Foreskin keratinocyte (primary cell): ENCODE measurements at places on chromosomes 3 and 15. TPM values are rescaled to one million over a fixed set of nuclear protein-coding genes. Genes with fewer than 3 reads are reported as not detected.

- DNase-seq = peak; percentile 12
Observed at GRCh38 chr3:112568642-112569041, 6.8 kb downstream of the SLC35A5 start.

GRCh38 chr15:77862651-77863104 is 214.8 kb downstream of the TBC1D2B start:
- no peak for DNase-seq

DLL4 gene
- not detected in 2 replicates for total RNA-seq

DNA sequence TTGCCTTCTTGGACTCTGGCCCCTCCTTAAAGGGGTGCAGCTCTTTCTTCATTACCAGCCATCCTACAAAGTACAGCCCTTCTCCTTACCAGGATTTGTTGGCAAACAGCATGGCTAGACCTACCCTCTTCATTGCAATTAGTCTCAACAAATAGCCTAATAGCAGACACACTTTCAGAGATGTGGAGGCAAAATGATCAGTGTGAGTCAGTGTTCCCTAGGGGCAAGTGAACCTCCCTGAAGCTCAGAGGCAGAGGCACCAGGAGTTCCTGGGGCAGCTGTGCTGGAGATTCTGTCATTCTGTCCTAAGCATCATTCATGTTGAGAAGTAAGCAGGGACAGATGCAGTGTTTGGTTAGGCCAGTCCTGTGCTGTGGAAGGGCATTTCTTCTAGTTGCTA is 14.6 kb upstream of the MECOM start:
- DNase-seq = no peak

DNA sequence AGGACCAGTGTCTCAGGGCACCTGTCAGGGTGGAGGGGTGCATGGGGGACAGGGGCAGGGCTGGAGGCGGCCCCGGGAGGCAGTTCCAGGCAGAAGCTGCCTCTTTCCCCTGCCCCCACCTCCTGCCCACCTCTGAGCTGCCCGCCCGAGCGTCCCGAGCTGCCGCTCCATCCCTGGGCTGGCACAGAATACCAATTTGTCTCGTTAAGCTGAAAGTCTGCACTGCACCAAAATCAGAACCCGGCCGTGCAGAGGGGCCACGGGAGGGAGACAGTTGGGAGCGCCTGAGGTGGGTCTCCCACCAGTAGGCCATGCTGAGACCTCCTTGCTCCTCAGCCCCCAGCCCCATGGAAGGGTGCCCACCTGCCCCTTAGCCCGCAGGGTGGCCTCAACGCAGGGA is 1.3 kb upstream of the ATP2B2 start:
- no peak for DNase-seq

- DNase-seq = no peak
Observed at GRCh38 chr3:4580346-4581123, 87.4 kb downstream of the ITPR1 start.

DNA sequence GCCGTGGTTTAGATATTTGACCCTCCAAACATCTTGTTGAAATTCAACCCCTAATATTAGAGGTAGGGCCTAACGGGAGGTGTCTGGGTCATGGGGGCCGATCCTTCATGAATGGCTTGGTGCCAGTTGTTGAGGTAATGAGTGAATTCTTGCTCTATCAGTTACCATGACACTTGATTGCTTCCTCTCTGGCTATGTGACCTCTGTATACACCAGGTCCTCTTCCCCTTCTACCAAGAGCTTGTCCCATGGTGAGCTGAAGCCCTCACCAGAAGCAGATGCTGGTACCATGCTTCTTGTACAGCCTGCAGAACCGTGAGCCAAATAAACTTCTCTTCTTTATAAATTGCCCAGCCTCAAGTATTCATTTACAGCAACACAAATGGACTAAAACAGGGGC is 41.8 kb upstream of the TIPARP start:
- DNase-seq = no peak

DPPA2 gene
- total RNA-seq = not detected in 2 replicates

- no peak for DNase-seq
Observed at GRCh38 chr3:136937851-136938250, 19.9 kb upstream of the IL20RB start.

GRCh38 chr3:26106228-26106627 is 316.3 kb downstream of the OXSM start:
- DNase-seq = no peak

GXYLT2 gene
- 1.8 and 2.6 TPM in 2 replicates for total RNA-seq

DNA sequence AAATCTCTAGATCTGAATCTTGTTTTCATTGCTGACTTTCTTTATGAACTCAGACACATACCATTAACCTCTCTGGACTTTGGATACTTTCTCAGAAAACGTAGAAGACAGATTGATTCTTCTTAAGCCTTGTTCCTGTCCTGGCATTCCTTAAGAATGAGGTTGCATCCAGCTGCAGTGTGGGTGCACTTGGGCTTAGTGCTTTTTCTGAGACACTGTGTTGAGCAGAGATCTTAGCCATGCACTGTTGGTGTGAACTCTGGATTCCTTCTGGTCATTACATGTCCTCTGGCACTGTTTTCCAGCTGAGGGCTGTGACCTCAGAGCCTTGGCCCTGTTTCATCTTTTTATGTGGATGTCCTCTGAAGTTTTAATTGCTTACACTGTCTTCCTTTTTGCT is 428.3 kb downstream of the CNTN4 start:
- no peak for DNase-seq

- peak; percentile 40 for DNase-seq
Observed at GRCh38 chr3:159650726-159651125, 337.9 kb upstream of the IL12A start.

DNA sequence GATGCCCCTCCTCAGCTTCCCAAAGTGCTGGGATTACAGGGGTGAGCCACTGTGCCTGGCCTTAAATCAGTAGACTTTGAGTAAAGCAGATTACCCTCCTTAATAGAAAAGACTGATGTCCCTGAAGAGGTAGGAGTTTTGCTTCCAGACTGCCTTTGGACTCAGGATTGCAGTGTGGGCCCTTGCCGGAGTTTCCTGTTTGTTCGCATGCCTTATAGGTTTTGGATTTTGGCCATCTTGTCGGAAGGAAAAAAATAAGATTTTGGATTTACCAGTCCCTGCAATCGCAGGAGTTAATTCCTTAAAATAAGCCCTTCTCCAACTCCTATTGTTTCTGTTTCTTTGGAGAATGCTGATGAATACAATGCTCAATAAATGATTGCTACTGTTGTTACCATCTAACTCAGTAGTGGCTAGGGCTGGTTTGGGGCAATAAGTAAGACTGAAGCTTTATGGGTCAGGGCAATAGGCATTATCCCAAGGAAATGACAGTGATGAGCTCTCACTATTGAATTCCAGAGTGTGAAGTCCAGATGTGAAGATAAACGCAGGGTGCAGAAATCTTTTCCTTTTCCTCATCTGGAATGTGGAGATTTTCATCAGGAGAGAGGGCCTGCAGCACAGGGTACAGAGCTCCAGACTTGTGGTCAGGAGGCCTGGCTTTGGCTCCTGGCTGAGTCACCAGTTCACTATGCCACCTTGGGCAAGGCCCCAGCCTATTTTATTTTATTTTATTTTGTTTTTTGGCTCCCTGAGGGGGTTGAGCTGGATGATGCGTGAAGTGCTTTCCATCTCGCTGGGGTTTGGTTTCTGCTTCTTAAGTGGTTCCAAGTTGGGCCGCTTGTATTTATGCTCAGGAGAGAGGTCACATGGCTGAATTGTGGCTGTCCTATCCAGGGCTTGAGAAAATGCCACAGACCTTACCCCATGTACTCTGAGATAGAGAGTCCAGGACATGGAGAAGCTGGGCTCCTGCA is 25.3 kb downstream of the FOXL2 start:
- DNase-seq = peak; percentile 79

- no peak for DNase-seq
Observed at GRCh38 chr3:105793040-105793439, 75.8 kb downstream of the CBLB start.

DNA sequence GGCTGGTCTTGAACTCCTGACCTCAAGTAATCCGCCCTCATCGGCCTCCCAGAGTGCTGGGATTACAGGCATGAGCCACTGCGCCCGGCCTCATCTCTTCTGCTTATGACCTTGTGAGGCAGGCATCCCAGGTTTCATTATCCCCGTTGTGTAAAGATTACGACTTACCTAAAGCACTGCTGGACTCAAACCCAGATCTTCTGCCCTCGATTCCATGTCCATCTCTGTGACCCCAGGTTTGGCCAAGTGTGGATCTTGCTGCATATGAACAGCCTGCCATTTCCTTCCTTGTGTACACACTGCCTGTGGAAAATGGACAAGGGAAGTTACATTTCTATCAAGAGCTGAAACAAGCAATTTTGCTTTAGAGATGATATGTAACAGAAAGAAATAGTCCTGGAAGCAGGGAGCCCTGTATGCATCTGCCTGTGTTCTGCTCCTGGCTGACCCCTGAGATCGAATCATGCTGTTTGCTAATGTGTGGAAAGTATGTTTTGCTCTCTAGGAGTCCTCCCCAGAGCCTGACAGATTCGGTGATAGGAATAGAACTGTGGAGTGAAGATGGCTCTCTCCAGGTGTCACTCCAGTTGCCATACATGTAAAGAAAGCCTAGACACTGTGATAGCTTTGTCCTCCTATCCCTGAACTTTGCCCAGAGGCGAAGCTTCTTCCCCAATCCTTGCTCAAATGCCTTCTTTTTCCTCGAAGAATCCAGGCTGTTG is 11.8 kb upstream of the LIPC start:
- no peak for DNase-seq

GRCh38 chr3:171028779-171029232 is 2.3 kb upstream of the SLC2A2 start:
- DNase-seq = peak; percentile 81

GRCh38 chr3:171435757-171436156 is 24.4 kb downstream of the TNIK start:
- DNase-seq = no peak

SEMA5B gene
- not detected in 2 replicates for total RNA-seq
